ENCODE measurements at places on chromosomes 6 and 20.

DNA sequence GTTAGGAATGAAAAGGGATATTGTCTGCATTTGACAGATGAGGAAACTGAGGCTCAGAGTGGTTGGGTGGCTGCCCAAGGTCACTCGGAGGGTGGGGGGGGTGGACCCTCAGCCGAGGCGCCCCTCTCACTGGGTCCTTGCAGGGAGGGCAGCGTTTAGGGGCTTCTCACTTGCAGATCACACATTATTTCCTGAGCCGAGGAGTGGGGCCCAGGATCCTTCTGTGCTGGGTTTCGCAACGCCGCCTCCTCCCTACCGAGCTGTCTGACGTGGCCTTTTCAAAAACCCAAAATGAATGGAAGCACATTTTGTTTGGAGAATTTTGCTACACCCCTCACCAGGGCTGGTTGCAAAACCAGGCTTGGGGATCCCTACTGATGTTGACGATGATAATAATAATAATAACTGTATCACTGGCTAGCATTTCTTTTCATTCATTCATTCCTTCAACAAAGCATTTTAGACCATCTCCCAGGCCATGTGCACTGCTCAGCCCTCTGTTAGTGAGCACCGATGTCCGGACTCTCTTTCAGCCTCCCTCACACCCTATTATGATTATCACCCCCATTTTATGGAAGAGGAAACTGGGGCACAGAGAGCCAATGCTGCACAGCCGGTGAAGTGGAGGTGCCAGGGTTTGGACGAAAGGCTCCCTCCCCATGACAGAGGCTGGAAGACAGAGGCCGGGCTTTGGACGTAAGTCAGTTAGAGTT lies 5.2 kb downstream of the DLGAP4 start:
- DNase-seq: no peak

DNA sequence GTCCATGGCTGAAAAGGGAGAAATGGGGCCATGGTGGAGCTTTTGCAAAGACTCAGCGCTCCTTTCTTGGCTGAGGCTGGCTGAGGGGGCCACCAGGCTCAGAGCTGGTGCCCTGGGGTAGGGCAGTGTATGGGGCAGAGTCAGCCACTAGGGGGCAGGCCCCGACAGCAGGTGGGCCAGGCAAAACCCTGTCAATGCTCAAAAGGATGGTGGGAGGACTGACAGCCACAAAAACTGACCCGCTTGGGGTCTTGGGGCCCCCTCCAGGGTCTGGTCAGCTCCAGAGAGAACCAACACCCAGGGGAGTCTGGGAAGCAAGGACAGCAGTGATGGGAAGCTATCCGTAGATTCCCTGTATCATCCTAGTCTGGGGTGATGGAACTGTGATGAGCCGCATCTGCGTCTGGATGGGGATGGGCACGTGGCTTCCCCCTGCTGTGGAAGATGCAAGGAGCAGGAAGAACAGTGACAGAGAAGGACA lies 306.9 kb downstream of the DHX35 start:
- DNase-seq: no peak

GRCh38 chr20:23270382-23270911 lies 80.1 kb upstream of the NXT1 start:
- DNase-seq: peak; percentile 87

- DNase-seq: no peak
Measured at GRCh38 chr6:116737004-116737403, 28.5 kb downstream of the FAM162B start.

DNA sequence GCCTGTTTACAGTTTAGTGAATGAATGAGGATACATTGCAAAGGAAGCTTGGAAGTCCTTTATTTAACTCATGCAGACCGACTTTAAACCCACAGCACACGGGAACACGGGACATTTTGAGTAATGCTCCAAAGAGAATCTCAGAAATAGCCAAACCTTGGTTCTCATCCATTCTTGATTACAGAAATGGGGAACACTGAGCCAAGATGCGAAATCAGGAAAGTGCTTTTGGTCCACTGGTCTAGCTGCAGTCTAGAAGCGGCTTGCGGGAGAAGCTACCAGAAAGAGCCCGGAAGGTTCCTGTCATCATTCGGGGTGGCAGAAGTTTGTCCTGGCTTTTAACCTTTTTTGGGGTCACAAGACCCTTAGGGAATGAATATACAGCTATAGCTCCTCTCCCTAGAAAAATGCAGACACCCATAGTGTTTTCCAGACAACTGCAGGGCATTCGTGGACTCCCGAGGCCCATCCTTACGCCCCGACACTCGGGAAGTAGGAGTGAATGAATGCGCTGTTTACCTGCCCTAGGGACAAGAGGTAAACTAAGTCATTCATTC lies 475 bp upstream of the TMEM181 start:
- no peak for DNase-seq

DNA sequence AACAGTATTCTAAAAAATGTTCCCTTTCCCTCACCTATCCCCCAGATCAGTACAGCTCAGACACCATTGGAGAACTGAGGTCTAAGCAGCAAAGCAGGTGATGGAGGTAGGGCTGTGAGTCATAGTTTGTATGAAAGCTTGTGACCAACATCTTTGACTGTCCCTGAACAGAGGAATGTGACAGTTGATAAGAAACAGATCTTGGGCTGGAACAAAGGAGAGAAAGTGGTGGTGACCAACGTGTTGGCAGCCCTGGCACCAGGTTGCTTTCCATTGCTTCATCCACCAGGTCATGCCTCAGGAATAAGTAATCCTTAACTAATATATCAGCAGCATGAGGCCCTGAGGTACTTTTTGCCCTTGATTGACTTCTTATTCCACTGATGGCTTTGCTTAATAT lies 19.9 kb upstream of the CRIP3 start:
- DNase-seq: no peak

GRCh38 chr6:104699593-104700329 lies 160.0 kb downstream of the HACE1 start:
- DNase-seq: no peak

- DNase-seq: no peak
Measured at GRCh38 chr20:52150440-52151258, 40.9 kb downstream of the ZFP64 start.

DNA sequence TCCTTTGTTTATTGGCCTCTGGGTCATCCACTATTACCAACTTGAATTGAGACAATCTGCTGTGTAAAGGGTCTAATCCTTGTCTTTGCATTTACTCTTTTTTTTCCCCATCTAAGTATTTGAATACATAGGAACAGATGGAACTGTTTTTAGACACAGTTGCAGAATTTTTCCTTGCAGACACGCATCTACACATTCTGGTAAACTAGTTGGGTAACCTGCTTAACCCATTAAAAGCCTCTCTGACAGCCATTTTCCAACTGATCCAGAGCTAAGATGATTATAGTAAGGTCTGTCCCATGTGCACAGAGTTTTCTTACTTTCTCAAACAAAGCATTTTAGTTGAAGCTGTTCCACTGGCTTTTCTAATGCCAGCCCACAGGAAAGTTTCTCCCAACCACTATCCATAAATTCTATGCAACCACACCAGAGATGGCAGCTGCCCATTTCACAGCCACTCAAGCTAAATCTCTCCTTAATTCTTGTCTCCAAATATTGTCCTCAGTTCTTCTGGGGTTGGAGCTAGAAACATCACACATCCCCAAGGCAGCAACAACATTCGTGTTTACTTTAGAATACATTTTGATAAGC lies 492.1 kb downstream of the MAFB start:
- no peak for DNase-seq

- no peak for DNase-seq
Measured at GRCh38 chr6:44298055-44298803, 14.9 kb downstream of the AARS2 start.

DNA sequence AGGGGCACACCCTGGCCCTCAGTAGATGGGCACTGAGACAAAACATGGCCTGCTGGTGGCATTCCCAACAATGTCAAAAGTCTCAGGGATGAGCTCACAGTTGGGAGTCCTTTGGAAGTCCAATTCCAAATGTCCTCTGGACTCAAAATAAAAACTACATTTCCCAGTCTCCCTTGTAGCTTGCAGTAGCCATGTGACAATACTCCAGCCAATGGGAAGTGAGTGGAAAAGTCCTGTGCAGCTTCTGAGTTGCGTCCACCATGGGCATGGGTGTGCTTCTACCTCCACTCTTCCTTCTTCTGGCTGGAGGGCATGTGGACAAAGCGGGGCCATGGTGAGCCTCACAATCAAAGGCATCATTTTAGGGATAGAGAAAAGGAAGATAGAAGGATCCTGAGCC lies 5.8 kb upstream of the ADAM33 start:
- DNase-seq: peak; percentile 47

GRCh38 chr6:4732691-4733315 lies 43.4 kb upstream of the CDYL start:
- DNase-seq: peak; percentile 94

- DNase-seq: peak; percentile 15
Measured at GRCh38 chr6:117346142-117346930, 79.4 kb downstream of the ROS1 start.

DNA sequence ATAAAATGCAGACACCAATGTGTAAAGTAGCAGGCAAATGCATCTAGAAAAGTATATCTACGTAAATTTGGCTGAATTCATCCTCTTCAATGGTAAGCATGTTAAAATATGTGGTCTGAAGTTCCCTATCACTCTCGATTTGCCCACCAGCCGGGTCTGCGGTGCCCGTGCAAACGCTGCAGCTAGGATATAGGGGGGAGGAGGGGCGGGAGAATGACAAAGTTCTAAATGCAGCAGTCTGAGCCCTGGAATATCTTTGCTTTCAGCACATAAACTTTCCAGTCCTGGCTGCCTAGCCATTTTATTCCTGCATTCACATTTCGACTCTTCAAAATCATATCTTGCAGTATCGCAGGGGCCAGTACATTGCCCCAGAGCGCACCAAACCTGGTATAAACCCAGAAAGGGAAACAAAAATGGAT lies 708 bp downstream of the NRN1 start:
- DNase-seq: no peak

- no peak for DNase-seq
Measured at GRCh38 chr6:44088827-44089590, 38.2 kb downstream of the MRPL14 start.

GRCh38 chr20:51183451-51183850 lies 160.5 kb upstream of the KCNG1 start:
- no peak for DNase-seq

DNA sequence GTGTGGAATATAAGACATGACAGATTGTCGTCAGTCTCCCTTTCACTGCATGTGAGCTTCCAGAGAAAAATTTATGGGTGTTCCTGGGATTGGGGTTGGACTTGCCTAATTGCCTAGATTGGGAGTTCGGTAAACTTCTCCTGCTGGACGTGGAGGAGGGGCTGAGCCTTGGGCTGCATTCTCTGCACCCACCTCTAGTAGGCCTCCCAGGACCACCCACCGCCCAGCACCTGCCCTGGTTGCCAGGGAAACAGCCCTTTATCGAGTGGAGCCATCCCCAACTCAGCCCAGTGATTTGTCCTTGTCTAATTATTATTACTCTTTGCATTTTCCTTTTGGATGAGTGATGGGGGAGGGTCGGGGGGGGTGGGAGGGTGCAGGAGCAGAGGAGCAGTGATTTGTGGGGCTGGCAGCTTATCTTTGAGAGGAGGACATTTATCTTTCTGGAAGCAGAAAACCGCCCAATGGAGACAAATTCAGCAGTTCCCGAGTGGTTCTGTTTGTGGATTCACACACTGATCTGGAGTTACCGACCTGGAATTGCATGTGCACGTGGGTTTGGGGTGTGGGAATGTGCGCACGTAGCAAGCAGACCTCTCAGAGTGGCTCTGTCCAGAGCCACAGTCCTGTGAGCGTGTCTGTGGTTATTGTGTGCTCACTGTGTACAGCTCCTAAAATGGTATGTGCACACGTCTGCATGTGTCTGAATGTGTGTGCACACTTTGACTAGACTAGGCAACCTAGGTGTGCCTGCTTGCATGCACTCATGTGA lies 104.5 kb downstream of the DHX35 start:
- DNase-seq: no peak

DNA sequence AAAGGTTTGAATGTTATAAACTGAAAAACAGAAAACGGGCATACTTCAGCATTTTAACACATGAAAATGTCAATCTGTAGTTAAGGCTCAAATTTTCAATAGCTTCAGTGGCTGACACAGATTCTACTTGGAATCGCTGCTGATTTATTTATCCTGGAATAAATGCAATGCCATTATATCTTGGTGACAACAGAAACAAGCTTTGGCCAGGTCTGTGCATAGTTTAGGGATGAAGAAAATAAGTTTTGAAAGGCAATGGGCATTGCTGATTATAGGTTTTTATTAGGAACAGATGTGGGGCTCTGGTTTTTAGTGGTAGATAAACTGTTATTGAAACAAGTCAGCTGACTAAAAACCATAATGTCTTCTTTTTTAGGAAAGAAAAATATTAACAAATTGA lies 96.8 kb upstream of the SOX4 start:
- no peak for DNase-seq

DNA sequence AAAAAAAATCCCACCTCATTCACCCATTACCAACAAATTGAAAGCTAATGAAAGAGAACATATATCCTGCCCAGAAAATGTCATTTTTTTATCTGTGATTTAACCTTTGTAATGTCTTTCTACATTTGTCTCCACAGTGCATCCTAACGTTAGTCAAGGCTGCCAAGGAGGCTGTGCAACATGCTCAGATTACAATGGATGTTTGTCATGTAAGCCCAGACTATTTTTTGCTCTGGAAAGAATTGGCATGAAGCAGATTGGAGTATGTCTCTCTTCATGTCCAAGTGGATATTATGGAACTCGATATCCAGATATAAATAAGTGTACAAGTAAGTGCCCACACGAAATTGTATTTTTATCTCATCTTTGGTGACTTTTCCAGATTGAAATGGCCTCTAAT lies 30.0 kb downstream of the RSPO3 start:
- DNase-seq: peak; percentile 19

- peak; percentile 74 for DNase-seq
Measured at GRCh38 chr20:43911066-43911465, 3.6 kb upstream of the TOX2 start.

- DNase-seq: no peak
Measured at GRCh38 chr6:33120001-33120400, 44.2 kb downstream of the HLA-DPB1 start.

GRCh38 chr6:99091985-99092384 lies 144.2 kb upstream of the FBXL4 start:
- no peak for DNase-seq

- no peak for DNase-seq
Measured at GRCh38 chr20:24965065-24965919, 16.2 kb downstream of the CST7 start.

- DNase-seq: peak; percentile 92
Measured at GRCh38 chr6:132147530-132148011, 196.4 kb upstream of the CCN2 start.

GRCh38 chr20:5072756-5073659 lies 46.8 kb downstream of the PCNA start:
- DNase-seq: peak; percentile 45

- no peak for DNase-seq
Measured at GRCh38 chr6:1109134-1109533, 202.8 kb upstream of the FOXQ1 start.

DNA sequence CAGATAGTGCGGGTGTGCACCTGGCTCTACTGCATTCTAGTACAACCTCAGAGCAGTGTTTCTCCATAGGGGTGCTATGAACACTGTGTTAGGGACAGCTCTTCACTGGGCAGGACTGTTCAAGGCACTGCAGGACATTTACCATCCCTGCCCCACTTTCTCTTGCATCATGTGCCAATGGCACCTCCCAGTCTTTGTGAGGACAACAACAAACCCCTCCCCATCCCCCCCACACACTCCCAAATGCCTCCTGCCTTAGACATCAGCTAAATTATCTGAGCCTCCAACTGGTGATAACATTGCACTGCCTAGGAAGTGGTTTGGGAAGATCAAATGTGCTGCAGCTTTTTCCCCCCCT lies 98.9 kb downstream of the FYN start:
- no peak for DNase-seq

Data from astrocyte (in vitro differentiated cells and primary cell).